Lower leg skin (tissue), 4 donors: ENCODE measurements at places on chromosomes 2 and 18. TPM values are rescaled to one million over a fixed set of nuclear protein-coding genes. Genes with fewer than 3 reads are reported as not detected.

The VAMP5 gene
- total RNA-seq, result 10.1 TPM

The GPBAR1 gene
- total RNA-seq, result 1.7 TPM

The MTX2 gene
- total RNA-seq, result 29.2 TPM

The LYG2 gene
- total RNA-seq, result not detected

DNA sequence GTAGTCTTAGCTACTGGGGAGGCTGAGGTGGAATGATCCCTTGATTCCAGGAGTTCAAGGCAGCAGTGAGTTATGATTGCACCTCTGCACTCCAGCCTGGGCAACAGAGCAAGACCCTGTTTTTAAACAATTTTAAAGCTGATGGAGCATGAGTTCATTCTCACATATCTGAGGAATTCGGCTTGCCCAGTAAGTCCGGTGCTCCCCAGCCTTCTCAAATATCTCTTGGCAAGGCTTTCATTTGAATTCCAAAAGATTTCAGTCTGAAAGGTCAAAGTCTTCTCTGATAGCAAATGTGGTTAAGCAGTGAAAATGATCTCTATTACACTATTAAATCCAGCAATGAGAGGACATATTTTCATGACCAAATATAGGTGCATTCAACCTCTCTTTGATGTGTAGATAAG, 27.9 kb downstream of the PIEZO2 start:
- DNase-seq, result no peak

GRCh38 chr2:182548031-182548950, 121.5 kb upstream of the PDE1A start:
- DNase-seq, result no peak

- no peak for DNase-seq
Observed at GRCh38 chr2:217307023-217307422, 447.2 kb upstream of the TNP1 start.

DNA sequence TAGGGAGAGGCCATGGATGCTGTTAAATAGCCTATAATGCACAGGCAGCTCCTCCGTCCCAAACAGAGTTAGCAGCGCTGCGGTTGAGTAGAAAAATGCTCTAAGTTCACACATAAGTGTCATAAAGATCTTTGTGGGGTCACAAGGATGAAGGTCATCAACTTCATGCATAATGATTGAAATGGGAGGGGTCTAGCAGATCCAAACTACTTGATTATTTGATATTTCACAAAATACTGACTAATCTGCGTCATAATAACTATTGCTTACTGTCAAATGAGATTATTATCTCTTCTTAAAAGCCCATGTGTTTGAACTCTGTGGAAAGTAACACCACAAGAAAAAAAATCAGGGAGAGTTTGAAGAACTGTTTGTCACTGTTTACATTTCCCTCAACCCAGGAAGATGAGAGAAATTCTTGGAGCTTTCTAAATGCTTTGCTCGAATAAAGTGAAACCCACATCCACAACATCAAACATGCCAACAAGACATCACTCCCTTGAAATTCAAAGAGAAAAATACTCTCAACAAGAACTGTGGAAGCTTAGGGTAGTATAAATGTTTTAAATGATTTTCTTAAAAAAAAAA, 50.5 kb upstream of the CREB1 start:
- no peak for DNase-seq

DNA sequence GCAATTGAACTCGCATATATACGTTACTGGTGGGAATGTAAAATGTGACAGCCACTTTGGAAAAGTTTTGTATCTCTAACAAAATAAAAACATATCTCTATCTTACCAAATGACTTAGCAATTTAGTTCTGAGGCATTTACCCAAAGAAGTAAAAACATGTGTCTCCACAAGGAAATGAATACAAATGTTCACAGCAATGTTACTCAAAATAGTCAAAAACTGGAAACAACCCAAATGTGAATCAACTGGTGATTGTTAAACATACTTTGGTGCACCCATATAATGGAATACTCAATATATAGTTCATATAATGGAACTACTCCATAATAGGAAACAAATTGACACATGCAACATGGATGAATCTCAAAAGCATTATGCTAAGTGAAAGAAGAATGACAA, 70.4 kb upstream of the DNER start:
- DNase-seq, result no peak

- no peak for DNase-seq
Observed at GRCh38 chr2:205484764-205485163, 197.5 kb upstream of the NRP2 start.
